Psoas muscle (tissue), 8 donors: ENCODE measurements at places on chromosomes 12 and 14. TPM values are rescaled to one million over a fixed set of nuclear protein-coding genes. Genes with fewer than 3 reads are reported as not detected.

- peak; percentile 9 for DNase-seq
These were observed 372.8 kb downstream of the TMEM121 start for GRCh38 chr14:105899071-105899641.

- DNase-seq = no peak
These were observed 6.0 kb downstream of the BTG1 start for GRCh38 chr12:92139634-92140150.

DNA sequence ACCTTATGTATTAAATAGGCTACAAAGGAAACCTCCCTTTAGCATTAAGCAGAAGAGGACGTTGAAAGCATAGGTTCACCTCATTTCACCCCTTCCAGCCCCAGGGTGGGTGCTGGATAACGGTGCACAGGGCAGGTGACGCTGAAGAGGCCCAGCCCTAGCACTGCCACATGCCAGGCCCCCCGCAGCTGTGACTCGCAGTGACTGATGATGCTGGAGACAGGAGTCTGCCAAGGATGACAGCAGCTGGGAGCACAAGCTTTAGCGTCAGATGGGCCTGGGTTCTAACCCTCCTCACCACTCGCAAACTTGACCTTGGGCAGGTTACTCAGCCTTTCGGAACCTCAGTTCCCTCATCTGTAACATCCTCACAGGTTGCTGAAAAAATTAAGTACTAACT lies 76.7 kb downstream of the TBK1 start:
- DNase-seq = no peak

GRCh38 chr12:13198241-13198640 lies 1.7 kb downstream of the EMP1 start:
- no peak for DNase-seq

DNA sequence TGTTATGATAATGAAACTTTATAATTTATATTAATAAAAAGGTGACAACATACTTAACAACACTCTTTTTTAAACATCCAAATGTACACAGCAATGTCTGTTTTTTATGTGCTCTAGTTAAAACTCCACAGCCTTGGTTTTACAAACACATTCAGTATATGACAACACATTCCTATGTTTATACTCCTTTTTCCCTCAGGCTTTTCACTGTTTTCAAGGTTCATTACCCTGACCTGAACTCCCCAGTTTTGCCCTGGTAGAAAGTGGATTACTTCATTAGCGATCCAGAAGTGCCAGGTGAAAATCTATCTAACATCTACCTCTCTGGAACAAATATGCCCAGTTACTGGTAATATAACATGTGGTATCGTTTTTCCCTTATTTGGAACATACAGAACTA lies 340.2 kb upstream of the DDHD1 start:
- DNase-seq = no peak

DNA sequence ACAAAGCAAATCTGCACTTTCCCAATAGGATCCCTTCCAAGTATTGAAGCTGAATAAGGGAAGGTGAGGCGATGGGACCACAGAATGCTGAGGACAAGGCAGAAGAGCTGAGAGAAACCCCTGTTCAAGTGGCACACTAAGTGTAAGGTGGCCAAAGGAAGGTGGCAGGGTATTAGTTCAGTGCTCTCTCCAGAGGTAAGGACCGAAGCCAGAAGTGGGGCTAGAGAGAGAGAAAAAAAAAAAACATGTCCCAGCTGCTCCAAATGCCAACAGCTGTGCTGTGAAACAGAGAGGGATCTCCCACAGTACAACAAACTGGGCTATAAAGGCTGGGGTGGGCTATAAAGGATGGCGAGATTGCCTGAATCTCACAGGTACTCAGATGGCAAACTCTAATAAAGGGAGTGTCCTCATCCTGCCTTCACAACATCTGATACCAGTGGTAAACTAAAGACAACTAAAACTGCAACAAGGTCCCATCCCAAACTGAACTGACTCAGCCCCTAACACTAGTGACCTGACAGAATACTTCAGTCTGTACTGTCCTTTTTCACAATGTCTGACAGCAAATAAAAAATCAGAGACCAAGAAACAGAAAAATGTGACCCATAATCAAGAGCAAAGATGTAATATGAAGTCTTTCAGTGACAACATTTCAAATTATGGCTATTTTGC lies 47.9 kb downstream of the CDK17 start:
- DNase-seq = no peak

DNA sequence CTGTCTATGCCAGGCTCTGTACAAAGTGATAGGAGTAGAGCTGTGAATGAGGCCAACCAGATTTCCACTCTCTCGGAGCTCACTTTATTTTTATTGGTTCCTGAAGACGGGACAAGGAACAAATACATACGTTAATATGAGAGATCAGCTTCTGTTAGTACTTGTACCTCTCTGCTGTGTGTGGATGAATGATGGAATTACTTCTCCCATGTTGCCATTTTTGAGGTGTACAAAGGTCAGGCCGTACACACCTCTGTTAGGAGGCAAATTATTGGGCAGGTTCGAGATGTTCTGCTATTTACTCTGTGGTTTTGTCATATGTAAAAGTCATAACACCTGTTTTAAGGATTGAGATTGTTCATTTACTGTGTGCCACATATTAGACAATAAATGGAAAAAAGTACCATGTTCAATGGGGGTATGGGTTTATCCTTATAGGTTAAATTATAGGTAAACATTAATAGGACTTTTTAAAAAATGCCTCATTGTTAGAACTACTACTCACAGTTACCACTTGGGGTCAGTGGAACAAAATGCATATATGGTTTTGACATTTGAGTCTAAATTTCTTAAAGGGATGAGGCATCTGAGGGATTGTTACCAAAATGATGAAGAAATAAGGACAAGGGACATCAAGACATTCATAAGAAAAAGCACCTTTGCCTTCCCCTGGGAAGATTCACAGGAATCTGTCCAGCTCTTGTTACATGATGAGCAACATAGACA lies 26.9 kb downstream of the WBP11 start:
- DNase-seq = no peak

DNA sequence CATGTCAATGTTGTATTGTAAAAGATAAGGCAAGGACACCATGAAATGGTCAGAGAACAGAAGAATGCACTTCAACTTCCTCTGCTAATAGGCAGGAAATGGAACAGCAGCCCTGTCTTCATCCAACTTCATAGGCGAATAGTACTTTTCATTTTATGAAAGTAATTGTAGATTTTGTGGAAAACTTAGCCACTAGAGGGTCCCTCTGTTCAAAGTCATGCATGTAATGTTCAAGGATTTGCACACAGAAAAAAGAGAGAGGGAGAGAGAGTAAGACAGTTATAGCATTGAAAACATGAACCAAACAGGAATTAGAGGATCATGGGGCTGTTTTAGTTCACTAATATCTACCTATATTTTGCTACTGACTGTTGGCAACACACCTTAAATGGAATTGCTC lies 172.2 kb downstream of the FLRT2 start:
- DNase-seq = no peak

DNA sequence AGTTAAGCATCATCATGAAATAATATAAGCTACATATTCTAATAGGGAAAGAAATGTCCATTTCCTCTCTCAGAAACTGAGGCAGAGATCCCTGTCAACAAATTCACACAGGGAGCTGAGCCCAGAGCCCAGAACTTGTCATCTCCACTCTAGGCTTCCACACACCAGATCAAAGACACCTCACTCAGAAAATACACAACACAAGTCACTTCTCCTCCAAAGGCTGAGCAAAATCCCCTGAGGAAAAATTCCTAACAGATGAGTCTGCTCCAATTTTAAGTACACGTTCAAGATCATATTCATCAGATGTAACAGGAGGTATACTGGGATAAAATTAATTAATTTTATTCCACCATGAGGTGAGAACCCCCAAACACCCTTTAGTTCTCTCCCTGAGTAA lies 227.3 kb downstream of the DPF3 start:
- DNase-seq = no peak

DNA sequence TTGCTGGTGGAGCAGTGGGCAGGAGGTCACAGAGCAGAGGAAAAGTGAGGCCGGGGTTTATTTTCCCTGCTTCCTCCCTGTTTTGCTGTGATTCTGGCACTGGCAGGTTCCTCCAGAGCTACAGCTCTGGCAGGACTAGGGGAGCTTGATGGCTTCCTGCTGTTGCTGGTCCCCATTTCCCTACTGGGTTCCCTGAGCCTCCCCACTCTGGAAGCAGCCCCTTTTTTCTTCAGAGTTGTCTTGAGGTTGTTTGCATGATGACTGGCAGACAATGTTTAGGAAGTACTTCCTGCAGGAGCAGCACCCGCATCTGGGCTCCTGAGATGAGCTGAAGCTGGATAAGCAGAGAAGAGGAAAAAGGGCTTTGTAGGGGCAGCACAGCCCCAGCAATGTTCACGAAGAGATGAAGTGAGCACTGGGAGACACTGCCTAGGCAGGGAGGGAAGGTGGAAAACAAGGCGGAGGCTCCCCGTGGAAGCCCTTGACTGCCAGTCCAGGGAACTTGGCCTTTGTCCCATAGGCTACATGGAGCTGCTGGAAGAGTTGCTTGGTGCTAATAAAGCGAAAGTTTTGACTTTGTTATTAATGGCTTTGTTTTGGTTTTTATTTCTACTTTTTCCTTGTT lies 126.9 kb downstream of the SLC38A6 start:
- DNase-seq = no peak

DNA sequence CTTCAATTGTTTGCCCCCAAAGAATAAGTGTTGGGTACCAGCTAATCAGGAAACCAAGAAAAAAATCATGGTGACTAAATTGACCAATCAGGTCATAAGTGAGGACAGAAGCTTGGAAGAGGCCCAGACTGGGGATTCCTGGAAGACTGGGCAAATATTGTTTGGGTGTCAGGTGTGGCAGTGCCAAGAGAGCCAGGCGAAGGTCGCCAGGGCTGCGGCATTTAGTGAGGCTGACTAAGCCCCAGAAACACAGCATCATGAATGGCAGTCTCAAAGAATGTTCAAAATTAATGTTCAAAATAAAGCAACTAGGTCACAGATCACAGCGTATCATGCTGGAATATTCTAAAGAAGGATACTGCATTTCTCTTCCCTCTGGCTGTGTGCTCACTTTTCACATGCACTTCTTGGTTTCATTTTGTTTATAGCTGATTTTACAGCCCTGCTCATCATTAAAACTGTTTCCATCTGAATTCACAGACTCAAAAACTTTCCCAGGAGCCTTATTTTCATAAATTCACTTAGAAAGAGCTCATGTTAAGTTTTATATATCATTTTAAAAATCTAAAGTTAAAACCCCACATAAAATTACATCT lies 85.3 kb upstream of the OVCH1 start:
- peak; percentile 25 for DNase-seq

DNA sequence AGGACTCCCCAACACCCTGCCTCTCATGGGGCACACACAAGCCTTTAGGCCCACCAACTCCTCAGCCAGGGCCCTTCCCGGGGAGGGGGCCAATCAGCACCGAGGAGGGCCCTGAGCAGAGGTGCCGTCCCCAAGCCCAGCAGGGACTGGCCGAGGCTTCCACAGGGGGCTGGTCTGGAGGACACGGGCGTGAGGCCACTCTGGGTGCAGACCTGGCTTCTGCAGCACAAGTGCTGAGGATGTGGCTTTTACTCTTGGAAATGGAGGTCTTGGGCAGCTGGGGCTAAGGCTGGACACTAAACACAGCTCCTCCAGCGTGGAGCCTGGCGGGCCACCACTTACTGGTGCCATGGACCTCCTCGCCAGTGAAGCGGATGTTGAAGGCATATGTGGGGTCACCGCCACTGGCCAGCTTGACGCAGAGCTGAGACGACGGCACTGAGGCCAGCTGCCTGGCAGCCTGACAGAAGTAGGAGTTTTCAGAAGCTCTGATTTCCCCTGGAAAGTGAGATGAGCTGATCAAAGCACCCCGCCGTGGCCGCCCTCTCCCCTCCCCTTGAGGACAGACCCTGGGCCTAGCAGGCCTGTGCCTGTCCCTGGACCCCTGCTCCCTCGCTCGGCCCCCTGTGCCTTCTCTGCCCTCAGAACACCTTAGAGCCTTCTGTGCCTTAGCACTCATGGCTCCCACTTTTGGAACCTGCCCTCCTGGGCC lies 44.0 kb downstream of the TRAFD1 start:
- no peak for DNase-seq

DNA sequence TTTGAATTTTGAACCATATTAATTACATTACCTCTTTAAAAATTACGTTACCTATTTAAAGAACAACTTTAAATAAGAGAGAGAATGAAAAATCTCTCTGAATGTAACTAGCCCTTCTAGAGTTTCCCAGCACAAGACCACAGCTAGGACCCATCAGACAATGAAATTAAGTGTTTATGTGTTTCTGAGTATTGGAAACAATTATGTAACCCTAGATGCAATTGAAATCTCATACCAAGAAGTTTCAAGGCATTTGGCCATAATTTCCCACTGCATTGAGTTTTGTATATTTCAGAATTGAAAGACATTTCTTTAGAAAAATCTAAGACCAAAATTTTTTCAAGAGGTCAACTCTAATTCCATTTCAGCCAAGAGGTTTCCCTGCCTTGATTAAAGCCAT lies 47.1 kb downstream of the SERPINA3 start:
- no peak for DNase-seq

DNA sequence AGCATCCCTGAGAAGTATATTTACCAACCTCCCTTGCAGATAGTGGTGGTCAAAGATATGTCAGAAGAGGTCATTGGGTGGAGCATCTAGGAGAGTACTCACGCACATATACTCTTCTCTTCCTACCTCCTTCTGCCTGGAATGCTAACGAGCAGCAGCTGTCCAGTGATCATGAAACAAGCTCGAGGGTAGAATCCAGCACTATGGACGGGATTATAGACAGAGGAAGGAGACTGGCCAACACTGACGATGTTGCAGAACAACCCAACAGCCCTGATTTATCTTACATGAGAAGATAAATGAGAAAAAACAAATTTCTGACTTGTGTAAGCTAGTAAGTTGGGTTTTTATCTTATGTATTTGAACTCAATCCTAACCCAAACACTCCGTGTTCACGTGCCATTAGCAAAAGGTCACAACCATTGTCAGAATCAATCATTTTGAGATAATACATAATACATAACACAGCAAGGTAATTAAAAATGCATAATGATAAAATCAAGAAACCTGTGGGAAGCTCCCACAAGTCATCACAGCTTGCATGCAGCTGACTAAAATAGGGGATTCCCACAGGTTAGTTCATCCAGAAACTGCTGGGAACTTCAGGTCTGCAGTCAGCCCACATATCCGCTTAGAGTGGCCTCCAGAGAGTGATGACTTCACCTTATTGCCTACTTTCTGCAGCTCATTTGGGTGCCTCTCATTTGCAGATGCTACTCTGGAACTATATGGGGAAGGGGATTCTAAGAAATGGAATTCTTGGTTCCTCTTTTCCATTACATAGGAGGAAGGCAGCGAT lies 36.3 kb upstream of the STK38L start:
- DNase-seq = no peak

DNA sequence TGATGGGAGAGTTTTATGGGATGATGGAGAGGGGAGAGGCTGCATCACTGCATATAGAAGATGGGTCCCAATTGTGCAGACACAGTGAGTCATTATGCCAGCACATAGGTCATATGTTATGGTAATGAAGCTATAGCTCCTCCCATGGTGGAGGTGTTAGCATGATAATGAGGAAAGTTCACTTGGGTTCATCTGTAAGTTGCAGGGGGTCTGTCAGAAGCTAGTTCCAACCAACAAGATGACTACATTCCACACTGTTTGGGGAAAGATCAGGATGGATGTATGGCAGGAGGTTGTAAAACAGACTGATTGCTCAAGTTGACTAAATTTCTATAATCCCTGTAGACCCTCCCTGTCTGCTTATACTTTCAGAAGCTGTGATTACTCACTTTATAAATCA lies 561.3 kb downstream of the C12orf50 start:
- DNase-seq = no peak

GRCh38 chr14:20706657-20707355 lies 18.2 kb downstream of the ANG start:
- DNase-seq = no peak

The MSRB3 gene
- 48.3 TPM for total RNA-seq

The CCDC175 gene
- total RNA-seq = not detected

The HOXC5 gene
- total RNA-seq = 0.25 TPM

The CPNE6 gene
- not detected for total RNA-seq

The LRRK2 gene
- total RNA-seq = 8.4 TPM
